ENCODE measurements at places on chromosomes 1 and 21.

DNA sequence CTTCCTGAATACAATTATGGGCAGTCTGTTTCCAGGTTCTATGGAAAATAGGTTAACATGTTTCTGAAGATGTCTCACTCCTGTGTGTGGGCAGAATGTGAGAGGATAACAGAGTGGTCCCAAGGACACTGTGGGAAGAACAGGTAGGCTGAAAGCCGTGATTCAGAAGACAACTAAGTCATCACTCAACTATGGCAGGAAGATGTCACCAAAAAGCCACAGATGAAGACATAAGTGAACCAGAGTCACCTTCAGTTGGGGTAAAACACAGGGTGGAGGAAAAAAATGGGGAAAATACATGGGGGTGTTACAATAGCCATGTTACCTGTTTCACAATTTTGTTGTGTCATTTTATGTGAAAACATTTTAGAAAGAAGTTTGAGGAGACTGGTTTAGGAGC, 75.1 kb downstream of the UCHL5 start:
- DNase-seq = no peak

DNA sequence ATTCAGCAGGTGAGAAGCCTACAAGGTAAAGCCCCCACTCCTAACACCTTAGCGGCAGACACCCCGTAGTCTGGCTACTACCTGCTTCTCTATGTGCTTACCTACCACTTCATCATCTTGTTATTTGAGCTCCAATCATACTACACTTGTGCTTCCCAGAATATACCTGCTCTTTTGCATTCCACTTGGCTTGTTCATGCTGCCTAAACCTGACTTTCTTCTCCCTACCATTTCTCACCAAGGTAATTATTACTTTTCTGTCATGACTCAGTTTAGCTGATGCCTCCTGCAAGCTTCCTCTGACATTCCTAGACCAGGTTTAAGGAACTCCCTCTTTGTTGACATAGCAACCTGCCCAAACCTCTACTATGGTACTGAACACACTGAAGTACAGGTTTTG, 495.6 kb upstream of the C1orf87 start:
- no peak for DNase-seq

GRCh38 chr1:125066385-125066784, 3881.6 kb downstream of the SRGAP2C start:
- DNase-seq = no peak

GRCh38 chr21:35359076-35359475, 310.0 kb upstream of the RUNX1 start:
- peak; percentile 41 for DNase-seq

GRCh38 chr21:37041706-37042271, 31.1 kb downstream of the PIGP start:
- no peak for DNase-seq
